ENCODE measurements at places on chromosomes 1 and 21.

GRCh38 chr1:248793592-248793991 lies 32.1 kb downstream of the SH3BP5L start:
- DNase-seq, result no peak

GRCh38 chr21:41254090-41254700 lies 62.4 kb upstream of the FAM3B start:
- no peak for DNase-seq

DNA sequence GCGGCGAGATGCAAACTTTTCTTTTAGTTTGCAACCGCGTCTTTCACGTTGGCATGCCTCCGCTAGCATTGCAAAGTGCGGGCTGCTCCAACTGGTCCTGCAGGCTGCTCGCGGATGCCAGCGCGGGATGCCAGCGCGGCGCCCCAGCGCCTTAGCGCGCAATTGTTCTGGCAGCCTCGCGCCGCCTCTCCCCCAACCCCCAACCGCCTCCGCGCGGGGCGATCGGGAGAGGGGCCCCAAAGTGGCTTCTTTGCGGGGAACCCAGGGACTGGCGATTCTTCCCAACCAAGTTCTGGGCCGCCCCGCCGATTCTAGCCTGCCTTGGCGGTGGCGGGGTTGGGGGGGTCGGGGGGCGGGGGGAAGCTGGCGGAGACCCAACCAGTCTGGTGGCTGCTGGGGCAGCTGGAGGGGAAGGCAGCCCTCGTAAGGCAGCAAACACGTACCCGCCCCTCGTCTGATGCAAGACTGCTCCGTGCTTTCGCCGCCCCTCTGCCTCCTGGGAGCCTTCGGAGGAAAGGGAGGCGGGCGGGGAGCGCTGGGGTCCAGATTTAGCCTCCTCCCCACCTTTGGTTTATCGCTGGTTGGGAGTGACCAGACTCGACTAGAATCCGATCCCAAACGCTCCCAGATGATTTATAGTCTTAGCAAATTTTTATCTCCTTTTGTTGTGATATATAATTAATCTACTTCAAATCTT lies 756 bp downstream of the PHGDH start:
- DNase-seq, result peak; percentile 23

DNA sequence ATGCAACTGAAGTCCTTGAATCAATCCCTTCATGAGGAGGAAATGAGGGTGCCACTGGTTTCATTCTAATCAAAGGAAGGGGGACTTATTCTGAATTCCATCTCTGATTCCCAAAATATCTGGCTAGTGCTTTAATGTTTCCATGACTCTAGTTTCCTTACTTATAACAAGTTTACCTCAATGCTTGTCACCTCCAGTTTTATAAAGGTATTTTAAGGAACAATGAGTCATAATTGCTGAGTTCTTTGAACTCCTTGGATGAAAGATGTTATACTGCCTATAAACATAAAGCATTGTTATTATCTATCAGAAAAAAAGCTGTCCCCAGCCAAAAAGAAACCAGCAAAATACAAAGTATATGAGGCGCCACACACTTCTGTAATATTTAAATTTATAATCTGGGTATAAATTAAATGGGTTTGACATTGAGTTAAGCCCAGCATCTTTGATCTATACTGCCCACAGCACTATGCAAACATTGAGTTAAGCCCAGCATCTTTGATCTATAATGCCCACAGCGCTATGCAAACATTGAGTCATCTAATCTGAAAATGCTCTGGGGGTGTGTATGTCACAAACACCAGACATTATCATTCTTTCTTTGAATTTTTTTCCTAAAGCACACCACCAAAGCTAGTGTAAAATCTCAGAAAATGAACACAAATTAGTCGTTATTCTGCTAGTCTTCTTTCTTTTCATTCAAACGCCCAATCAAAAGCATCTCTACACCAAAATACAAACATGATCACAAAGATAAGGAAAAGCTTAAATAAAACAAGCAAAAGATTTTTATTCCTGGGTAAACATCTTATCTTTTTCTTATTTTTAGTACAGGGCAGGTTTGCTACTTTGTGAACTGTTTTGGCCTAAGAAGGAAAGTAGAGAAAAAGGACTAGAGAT lies 11.5 kb upstream of the CXADR start:
- DNase-seq, result no peak

DNA sequence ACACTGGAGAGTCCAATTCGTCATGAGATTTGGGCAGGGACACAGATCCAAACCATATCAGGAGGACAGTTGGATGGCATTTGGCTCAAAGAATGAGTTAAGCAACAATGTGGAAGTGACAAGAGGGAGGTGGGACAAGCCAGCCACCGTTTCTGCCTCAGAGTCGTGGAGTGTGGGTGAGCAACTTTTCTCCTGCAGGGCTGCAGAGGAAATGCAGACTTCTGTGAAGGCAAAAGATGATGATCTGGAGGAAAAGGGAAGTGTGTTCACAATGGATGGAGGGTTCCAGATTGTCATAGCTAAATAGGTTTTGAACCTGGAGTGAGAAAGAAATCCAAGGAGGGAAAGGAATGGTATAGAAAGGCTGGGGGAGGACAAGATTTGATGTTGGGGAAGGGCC lies 16.4 kb upstream of the KANK4 start:
- DNase-seq, result no peak

DNA sequence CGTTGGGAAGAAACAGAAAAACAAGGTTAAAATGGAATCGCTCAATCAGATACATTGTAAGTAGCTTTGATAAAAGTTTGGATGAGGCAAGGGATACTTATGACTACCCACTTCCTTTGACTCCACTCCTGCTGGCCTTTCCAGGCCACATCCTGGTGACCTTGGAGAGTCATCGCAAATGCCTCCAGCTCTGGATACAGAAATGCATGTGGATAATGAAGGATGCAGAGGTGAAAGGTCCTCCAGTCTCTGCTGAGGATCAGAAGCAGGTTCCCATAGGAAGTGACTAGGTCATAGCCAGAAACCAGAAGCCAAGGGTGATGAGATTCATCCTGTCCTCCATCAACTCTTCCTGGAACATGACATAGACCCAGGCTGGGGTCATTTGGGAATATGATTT lies 6.2 kb upstream of the CAMK1G start:
- no peak for DNase-seq

- DNase-seq, result no peak
Observed at GRCh38 chr1:47575855-47576757, 138.3 kb downstream of the FOXD2 start.

GRCh38 chr1:17621691-17622090 lies 82.2 kb downstream of the ARHGEF10L start:
- DNase-seq, result no peak

- no peak for DNase-seq
Observed at GRCh38 chr1:151011154-151011850, 3.1 kb downstream of the PRUNE1 start.

- DNase-seq, result no peak
Observed at GRCh38 chr1:161763522-161764098, 2.5 kb upstream of the ATF6 start.

GRCh38 chr1:208766832-208767231 lies 522.6 kb upstream of the PLXNA2 start:
- no peak for DNase-seq

DNA sequence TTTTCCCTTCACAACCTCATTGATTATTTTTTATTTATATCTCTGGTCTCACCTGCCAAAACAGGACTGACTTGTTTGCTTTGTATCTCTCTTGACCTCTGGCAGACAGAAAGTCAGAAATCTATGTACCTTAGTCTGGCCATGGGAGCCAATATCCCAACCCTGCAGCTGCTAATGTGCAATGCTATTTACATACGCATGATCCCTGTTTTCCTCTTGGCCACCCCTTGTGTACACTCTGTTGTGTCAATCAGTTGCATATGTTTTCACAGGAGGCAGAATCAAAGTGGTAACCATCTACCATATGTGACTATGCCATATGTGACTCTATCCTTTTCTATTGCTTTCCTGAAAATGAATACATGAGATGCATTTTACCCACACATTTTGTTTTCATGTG lies 688.8 kb downstream of the PLA2G4A start:
- DNase-seq, result no peak

- no peak for DNase-seq
Observed at GRCh38 chr1:53025769-53026112, 36.3 kb upstream of the PODN start.

- DNase-seq, result no peak
Observed at GRCh38 chr1:38101037-38101785, 54.6 kb upstream of the POU3F1 start.

GRCh38 chr1:108817016-108817415 lies 39.9 kb downstream of the AKNAD1 start:
- DNase-seq, result no peak

DNA sequence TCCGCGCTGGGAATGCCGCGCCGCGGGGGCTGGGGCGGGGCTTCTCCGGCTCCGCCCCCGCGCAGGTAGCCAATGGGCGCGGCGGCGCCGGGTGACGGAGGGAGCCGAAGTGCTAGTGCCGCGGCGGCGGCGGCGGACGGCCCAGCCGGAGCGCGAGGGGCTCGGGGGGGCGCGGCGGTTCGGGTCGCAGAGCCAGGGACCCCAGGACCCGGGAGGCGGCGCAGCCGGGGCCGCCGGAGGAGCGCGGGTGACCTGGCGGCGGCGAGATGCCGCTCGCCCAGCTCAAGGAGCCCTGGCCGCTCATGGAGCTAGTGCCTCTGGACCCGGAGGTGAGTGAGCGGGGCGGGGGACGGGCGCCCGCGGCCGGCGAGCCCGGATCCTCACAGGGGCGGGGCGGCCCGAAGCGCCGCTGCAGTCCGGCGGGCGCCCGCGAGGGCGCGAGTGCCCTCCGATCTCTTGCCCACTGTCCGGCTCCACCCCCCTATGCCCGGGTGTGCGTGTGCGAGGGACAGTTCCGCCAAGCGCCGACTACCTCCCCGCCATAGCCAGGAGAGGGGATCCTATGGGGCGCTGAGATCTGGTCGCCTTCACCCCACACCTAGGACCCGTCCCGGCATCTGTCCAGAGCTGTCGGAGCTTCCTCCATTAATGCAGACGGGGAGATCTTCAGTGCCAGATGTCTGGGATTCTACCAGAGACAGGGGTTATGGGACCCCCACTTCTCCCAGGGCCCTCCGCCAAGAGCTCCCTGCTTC lies at the start of gene RPS6KA1:
Gene RPS6KA1 (plus strand): TSS at position 107 of the 755 bp plus-strand sequence. CDS start 160 bp downstream, at position 267.
- peak; percentile 36 for DNase-seq

DNA sequence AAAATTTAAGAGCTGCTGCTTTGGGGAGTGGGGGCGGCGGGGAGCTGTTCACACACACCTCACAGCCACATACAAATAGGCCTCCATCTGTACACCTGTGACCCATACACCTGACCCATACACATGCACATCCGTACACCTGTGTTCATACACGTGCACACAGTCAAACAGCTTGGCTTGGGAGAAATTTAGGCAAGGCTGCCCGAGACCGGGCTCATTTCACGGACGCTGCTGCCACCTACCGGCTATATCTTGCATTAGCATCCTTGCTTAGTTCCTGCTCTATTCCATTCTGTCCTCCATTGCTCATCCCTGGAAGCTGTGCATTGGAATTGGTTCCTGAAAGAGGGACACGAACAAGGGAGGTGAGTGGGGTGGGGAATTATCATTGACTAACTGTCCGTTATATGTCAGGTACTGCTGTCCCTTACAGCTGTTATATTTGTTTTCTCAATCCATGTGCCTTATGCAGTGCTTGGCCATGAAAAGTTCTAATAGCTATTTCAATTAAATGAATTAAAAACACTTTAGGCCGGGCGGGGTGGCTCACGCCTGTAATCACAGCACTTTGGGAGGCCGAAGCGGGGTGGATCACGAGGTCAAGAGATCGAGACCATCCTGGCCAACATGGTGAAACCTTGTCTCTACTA lies 37.1 kb upstream of the EPB41 start:
- DNase-seq, result peak; percentile 57

DNA sequence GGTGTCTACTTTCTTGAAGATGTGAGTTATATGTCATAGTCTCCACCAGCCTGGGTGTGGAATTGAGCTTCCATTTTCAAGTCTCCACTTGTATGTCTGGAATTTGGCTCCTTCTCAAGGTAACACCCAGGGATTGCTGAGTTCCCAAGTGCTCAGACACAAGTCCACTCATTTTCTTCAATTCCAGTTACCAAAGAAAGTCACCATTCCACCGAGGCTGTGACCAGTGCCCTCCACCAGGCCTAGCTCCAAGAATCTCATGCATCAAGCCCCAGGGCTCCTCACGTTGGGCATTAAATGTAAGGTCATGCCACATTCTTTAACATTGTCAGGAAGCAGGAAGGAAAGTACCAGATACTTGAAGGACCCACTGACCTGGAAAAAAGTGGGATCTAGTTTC lies 2.4 kb upstream of the RAB4A start:
- no peak for DNase-seq

DNA sequence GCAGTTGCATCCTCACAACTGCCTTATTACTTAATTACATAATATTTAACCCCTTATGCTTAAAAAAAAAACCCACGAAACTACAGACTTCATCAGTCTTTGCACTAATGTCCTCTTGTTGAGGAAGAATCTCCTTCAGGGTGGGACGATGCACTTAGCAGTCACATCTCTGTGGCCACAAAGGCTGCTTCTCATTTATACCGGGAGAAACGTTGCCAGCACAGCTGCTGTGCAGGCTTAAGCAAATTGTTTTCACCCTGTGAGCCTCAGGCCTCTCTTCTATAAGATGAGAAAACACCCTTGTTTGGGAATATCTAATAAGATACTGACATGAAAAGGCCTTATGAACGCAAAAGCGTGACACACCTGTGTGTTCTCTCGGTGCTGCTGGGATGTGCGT lies 2.9 kb upstream of the OBSCN start:
- no peak for DNase-seq

- DNase-seq, result no peak
Observed at GRCh38 chr1:200221614-200222282, 188.1 kb downstream of the ZNF281 start.

- no peak for DNase-seq
Observed at GRCh38 chr1:67390041-67390887, 39.9 kb downstream of the SERBP1 start.

DNA sequence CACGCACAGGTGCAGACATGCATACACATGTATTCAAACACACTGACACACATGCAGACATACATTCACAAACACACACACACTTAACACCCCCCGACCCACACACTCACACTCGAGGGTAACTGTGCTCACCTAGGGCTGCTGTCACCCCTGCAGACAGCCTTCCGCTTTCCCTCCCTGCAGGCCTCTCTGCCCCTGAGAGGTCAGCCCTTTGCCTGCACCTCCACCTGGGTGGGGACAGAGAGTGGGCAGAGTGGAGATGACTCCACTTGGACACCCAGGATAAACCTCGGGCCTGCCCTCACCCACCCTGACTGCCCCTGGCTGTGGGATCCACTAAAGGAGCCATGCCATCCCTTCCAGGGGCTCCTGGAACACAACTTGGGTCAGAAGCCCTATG lies 264.3 kb downstream of the PTPRU start:
- DNase-seq, result no peak

GRCh38 chr1:19447550-19447949 lies 37.8 kb downstream of the CAPZB start:
- no peak for DNase-seq

DNA sequence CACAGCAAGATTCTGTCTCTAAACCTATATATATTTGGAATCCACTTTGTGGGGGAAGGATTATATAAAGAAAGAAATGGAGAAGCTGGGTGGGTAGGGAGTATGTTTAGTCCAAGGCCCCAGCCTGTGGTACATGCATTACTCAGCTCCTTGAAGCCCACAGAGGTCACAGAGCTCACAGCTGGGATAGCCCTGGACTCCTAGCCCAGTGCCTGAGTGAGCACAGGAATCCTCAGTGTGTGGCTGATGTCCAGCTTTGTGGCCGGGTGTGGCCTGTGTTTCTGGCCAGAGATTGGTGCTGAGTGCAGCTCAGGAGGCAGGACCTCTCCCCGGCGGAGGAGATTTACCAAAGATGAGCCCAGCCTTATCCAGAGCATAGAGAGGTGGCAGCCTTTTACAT lies 7.6 kb downstream of the CAPN9 start:
- no peak for DNase-seq
